Colonic mucosa (tissue), 4 donors: ENCODE measurements at places on chromosomes 16 and 17. TPM values are rescaled to one million over a fixed set of nuclear protein-coding genes. Genes with fewer than 3 reads are reported as not detected.

DNA sequence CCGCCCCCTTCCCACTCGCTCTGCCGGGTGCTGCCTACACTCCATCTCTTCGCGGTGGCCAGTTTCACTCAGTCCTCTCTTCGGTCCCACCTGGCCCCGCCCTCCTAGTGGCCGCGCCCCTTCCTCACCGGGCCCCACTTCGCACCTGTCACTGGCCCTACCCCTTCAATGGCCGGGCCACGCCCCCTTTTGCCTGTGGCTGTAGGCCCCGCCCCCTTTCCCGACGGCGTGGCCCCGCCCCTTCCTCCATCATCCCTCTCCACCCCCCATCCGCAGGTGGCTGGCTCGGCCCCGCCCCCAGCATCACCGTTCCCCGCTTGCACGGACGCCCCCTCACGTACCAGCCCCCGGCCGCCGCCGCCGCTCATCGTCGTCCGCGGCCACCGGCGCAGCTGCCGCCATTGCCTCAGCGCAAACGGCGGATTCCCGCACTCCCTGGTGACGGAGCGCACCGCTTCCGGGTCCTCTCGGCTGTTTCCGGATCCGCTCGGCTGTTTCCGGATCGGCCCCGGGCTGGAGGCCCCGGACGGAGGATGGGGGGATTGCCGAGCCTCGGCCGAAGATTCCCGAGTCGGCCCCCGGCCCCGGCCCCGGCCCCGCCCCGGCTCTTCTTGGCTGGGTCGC is at the start of gene RABEP2:
Gene RABEP2, minus strand, starts transcription at position 477 of the 624 bp plus-strand sequence. Its CDS starts 75 bp downstream, at position 402.
- peaks cover 13% of the 10 kb centered on the region for H3K4me1 ChIP-seq
- no peaks in the 10 kb centered on the region for H3K36me3 ChIP-seq
- peak within 1 kb of the TSS; percentile 99 for H3K27ac ChIP-seq
- peak within 1 kb of the TSS; percentile 62 for H3K4me3 ChIP-seq
- peak; percentile 98 for DNase-seq

Gene GGA2
- total RNA-seq: 45.3 TPM

DNA sequence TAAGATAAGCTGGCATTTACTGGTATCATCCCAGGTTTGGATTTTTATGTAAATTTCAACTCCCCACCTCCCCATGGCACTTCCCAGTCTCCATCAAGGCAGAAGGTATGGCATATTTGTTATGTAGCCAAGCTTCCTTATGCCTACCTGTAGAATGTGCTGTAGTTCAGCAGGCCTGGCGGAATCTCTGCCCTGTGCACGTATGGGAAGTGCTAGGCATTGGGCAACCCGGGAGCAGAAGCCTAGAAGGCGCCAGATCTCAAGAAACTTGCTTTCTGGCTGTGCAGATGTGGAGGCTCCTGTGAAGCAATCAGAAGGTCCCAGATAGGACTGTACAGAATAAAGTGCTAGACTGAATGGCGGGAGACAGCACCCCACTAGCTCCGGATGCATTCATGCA is 64.7 kb downstream of the SNX20 start:
- H3K4me3 ChIP-seq: no peak overlapping the region
- DNase-seq: no peak
- no peak overlapping the region for H3K27ac ChIP-seq
- H3K27me3 ChIP-seq: no peaks in the 10 kb centered on the region

Gene CAPNS2
- 0.42 TPM for total RNA-seq

Gene MYH1
- total RNA-seq: not detected

GRCh38 chr17:39754958-39755553 is 17.3 kb downstream of the GRB7 start:
- peak overlapping the region; percentile 81 for H3K27ac ChIP-seq
- no peaks in the 10 kb centered on the region for H3K36me3 ChIP-seq
- H3K27me3 ChIP-seq: no peaks in the 10 kb centered on the region
- H3K4me1 ChIP-seq: no peaks in the 10 kb centered on the region
- DNase-seq: peak; percentile 43

DNA sequence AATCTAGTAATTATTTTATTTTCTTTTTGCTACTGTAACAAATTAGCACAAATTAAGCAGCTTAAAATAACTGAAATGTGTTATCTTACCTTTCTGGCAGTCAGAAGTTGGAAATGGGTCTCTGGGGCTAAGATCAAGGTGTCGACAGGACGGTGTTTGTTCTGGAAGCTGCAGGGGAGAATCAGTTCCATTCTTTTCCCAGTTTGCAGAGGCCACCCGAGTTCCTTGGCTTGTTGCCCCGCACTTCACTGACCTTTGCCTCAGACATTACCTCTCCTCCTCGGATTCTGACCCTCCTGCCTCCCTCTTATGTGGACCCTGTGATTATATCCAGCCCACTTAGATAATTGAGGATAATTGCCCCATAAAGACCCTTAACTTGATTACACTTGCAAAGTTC is 61.0 kb upstream of the MAF start:
- H3K27ac ChIP-seq: no peak overlapping the region
- no peak overlapping the region for H3K4me3 ChIP-seq
- H3K27me3 ChIP-seq: no peaks in the 10 kb centered on the region
- no peaks in the 10 kb centered on the region for H3K4me1 ChIP-seq

- no peak for DNase-seq
- H3K4me3 ChIP-seq: no peak overlapping the region
- H3K27me3 ChIP-seq: no peaks in the 10 kb centered on the region
- H3K4me1 ChIP-seq: no peaks in the 10 kb centered on the region
Observed at GRCh38 chr17:44733753-44734152, 25.0 kb upstream of the ADAM11 start.
